HCT116 (cell line): ENCODE measurements at places on chromosomes 5 and 9. TPM values are rescaled to one million over a fixed set of nuclear protein-coding genes. Genes with fewer than 3 reads are reported as not detected.

PLPPR1 gene
- not detected for total RNA-seq

ADRB2 gene
- 0.25 TPM for total RNA-seq

- no peak overlapping the region for H3K27ac ChIP-seq
- H3K36me3 ChIP-seq: no peaks in the 10 kb centered on the region
- no peaks in the 10 kb centered on the region for H3K4me1 ChIP-seq
- H3K4me3 ChIP-seq: no peak overlapping the region
Observed at GRCh38 chr5:147483961-147484707, 25.7 kb downstream of the DPYSL3 start.

DNA sequence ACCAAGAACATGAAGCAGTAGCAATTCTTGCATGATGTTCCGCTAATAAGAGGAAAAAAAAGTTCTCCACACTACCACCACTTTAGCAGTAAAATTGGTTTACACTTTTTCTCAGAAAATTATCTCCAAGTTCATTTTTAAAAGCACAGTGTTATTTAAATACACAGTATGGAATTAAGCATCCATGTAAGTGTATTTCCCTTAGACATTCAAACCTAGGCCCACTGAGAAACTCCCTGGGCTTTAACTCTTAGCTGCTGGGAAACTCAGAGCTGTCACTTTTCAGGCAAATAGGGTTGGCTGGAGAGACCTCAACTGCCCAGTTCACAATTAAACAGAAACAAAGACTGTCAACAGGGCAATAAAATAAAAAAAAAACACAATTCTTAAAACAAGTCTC, 2.7 kb downstream of the GNAQ start:
- H3K27ac ChIP-seq: no peak overlapping the region
- H3K36me3 ChIP-seq: no peaks in the 10 kb centered on the region
- H3K4me3 ChIP-seq: no peak overlapping the region
- no peaks in the 10 kb centered on the region for H3K27me3 ChIP-seq
- peaks cover 18% of the 10 kb centered on the region; the same call in 1 of the 2 replicates for H3K4me1 ChIP-seq
- DNase-seq: no peak

DNA sequence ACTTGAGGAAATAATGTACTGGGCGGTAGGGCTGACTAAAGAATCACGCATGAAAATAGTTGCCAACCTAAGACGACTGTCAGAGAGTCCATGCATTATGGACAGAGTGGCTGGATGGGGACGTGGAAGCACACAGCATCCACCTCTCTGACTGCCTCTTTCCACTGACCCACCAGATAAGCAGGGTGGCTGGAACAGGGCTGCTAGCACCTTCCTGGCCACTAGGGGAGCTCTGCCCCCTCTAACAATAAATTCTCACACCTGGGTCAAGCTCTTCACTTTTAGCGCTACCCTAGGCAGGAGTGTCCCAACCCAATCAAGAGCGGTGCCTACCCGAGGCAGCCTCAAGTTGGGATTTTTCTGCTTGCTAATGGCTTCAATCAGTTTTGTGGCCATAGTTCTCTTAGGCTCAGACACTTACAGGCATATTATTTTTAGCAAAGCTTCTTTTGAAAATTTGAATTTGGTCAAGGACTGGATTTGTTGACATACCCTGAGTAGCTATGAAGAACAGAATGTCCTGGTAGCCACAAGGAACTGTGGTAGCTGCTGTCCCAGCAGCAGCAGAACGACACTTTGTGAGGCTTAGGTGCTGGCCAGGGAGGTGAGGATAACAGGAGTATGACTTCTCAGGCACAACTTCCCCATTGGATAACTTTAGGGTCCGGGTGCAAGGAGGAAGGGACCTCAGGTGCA, 6.9 kb upstream of the TPM2 start:
- H3K36me3 ChIP-seq: peaks cover 52% of the 10 kb centered on the region

PHF24 gene
- 0.47 TPM for total RNA-seq

DNA sequence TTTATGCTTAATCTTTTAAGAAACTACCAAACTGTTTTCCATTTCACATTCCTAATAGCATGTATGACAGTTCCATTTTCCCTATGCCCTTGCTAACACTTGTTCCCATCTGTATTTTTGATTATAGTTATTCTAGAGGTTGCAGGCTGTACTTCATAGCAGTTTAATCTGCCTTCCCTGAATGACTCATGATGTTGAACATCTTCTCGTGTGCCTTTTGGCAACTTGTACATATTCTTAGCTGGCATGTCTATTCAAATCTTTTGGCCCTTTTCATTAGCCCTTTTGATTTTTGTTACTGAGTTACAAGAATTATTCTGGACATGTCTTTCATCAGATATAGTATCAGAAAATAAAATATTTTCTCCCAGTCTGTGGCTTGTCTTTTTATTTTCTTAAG, 320.3 kb downstream of the DIRAS2 start:
- H3K4me3 ChIP-seq: no peak overlapping the region
- no peaks in the 10 kb centered on the region for H3K27me3 ChIP-seq
- no peak for DNase-seq
- H3K4me1 ChIP-seq: no peaks in the 10 kb centered on the region
- H3K36me3 ChIP-seq: no peaks in the 10 kb centered on the region
- H3K27ac ChIP-seq: no peak overlapping the region

GRCh38 chr5:171858303-171858702, 72.7 kb downstream of the SMIM23 start:
- H3K4me3 ChIP-seq: no peak overlapping the region
- H3K36me3 ChIP-seq: no peaks in the 10 kb centered on the region
- no peak for DNase-seq
- H3K27me3 ChIP-seq: no peaks in the 10 kb centered on the region
- no peaks in the 10 kb centered on the region for H3K4me1 ChIP-seq
- H3K27ac ChIP-seq: no peak overlapping the region

DNA sequence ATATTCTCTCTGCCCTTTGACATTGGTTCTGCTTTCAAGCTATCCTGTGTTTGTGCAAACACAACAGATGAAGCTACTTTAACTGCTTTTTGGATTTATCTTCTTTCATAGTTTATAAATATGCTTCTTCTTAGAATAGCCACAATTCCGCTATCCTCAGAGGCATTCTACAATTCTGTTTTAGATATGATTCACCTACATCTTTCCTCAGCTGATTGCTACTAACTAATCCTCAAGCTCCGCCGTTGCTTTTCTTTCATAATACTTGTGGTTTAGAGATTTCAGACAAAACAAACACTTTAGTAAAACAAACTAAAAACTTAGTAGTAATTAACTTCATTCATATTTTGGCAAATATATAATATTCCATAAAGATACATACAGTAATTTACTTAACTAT, 52.5 kb downstream of the ECPAS start:
- peaks cover 2% of the 10 kb centered on the region; the same call in 1 of the 2 replicates for H3K36me3 ChIP-seq
- no peak overlapping the region for H3K4me3 ChIP-seq
- H3K27ac ChIP-seq: no peak overlapping the region
- no peaks in the 10 kb centered on the region for H3K27me3 ChIP-seq

- no peak overlapping the region for H3K27ac ChIP-seq
- no peak overlapping the region for H3K4me3 ChIP-seq
- no peaks in the 10 kb centered on the region for H3K27me3 ChIP-seq
- H3K4me1 ChIP-seq: no peaks in the 10 kb centered on the region
- DNase-seq: no peak
- no peaks in the 10 kb centered on the region for H3K36me3 ChIP-seq
Observed at GRCh38 chr5:68398146-68398812, 182.7 kb downstream of the PIK3R1 start.

GRCh38 chr5:97009212-97009898, 73.5 kb downstream of the LNPEP start:
- no peak overlapping the region for H3K27ac ChIP-seq
- no peak for DNase-seq
- no peaks in the 10 kb centered on the region for H3K4me1 ChIP-seq
- H3K4me3 ChIP-seq: no peak overlapping the region
- no peaks in the 10 kb centered on the region for H3K27me3 ChIP-seq

- H3K4me1 ChIP-seq: peaks cover 18% of the 10 kb centered on the region
- H3K4me3 ChIP-seq: no peak overlapping the region
- H3K27ac ChIP-seq: no peak overlapping the region
Observed at GRCh38 chr9:91042541-91042940, 240.9 kb downstream of the SYK start.

DNA sequence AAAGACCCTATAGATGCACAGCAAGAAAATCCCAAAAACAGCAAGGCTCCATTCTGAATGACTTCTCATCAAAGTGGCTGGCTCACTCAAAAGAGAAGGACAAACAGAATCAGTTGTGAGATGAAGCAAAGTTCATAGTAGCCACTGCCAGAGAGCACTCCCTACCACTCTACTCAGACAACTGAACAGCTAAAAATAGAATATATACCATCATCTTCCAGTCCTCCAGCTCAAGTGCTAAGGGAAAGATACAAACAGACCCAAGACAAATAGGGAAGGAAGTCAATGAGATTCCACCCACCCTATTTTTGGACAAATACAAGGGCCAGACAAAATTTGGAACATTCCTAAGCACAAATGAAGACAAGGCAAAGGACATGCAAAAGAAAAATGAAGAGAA, 20.6 kb downstream of the GNAQ start:
- no peaks in the 10 kb centered on the region for H3K27me3 ChIP-seq
- H3K36me3 ChIP-seq: no peaks in the 10 kb centered on the region
- H3K27ac ChIP-seq: no peak overlapping the region

GRCh38 chr9:38652486-38652885, 32.1 kb upstream of the ANKRD18A start:
- no peaks in the 10 kb centered on the region for H3K4me1 ChIP-seq
- no peak overlapping the region for H3K4me3 ChIP-seq
- H3K36me3 ChIP-seq: no peaks in the 10 kb centered on the region
- DNase-seq: no peak

CNTLN gene
- total RNA-seq: 5.1 TPM

GRCh38 chr5:107383414-107383813, 287.3 kb downstream of the EFNA5 start:
- no peak overlapping the region for H3K27ac ChIP-seq
- H3K4me1 ChIP-seq: peaks cover 29% of the 10 kb centered on the region
- no peak overlapping the region for H3K4me3 ChIP-seq
- no peaks in the 10 kb centered on the region for H3K27me3 ChIP-seq
- no peaks in the 10 kb centered on the region for H3K36me3 ChIP-seq
- no peak for DNase-seq

DNA sequence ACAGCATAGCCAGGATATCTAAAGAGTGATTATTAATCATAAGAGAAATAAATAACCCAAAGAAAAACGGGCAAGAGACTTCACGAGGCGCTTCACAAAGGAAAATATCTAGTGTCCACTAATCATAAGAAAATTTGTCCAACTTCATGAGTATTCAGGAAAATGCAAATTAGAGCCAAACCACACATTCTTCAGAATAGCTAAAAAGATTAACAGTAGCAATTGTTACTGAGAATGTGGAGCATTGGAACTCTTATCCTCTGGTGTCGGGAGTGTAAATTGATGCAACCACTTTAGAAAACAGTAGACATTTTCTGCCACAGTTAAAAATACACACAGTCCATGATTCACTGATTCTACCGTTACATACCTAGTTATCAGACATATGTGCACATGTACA, 145.7 kb downstream of the CWC27 start:
- no peak overlapping the region for H3K27ac ChIP-seq
- H3K4me1 ChIP-seq: no peaks in the 10 kb centered on the region
- H3K4me3 ChIP-seq: no peak overlapping the region
- no peaks in the 10 kb centered on the region for H3K27me3 ChIP-seq
- no peaks in the 10 kb centered on the region for H3K36me3 ChIP-seq

GRCh38 chr5:59506285-59506877, 387.1 kb downstream of the PDE4D start:
- H3K36me3 ChIP-seq: no peaks in the 10 kb centered on the region
- H3K27me3 ChIP-seq: no peaks in the 10 kb centered on the region
- H3K4me1 ChIP-seq: no peaks in the 10 kb centered on the region
- no peak for DNase-seq
- H3K27ac ChIP-seq: no peak overlapping the region

ADGRD2 gene
- not detected for total RNA-seq

- H3K4me3 ChIP-seq: no peak overlapping the region
- no peaks in the 10 kb centered on the region for H3K27me3 ChIP-seq
- DNase-seq: no peak
- no peaks in the 10 kb centered on the region for H3K4me1 ChIP-seq
- H3K36me3 ChIP-seq: no peaks in the 10 kb centered on the region
Observed at GRCh38 chr9:98967257-98967656, 23.6 kb downstream of the COL15A1 start.

GRCh38 chr9:93900971-93901861, 53.9 kb downstream of the BARX1 start:
- DNase-seq: no peak
- no peaks in the 10 kb centered on the region for H3K4me1 ChIP-seq
- H3K27ac ChIP-seq: no peak overlapping the region
- no peak overlapping the region for H3K4me3 ChIP-seq
- H3K36me3 ChIP-seq: no peaks in the 10 kb centered on the region
- no peaks in the 10 kb centered on the region for H3K27me3 ChIP-seq

DNA sequence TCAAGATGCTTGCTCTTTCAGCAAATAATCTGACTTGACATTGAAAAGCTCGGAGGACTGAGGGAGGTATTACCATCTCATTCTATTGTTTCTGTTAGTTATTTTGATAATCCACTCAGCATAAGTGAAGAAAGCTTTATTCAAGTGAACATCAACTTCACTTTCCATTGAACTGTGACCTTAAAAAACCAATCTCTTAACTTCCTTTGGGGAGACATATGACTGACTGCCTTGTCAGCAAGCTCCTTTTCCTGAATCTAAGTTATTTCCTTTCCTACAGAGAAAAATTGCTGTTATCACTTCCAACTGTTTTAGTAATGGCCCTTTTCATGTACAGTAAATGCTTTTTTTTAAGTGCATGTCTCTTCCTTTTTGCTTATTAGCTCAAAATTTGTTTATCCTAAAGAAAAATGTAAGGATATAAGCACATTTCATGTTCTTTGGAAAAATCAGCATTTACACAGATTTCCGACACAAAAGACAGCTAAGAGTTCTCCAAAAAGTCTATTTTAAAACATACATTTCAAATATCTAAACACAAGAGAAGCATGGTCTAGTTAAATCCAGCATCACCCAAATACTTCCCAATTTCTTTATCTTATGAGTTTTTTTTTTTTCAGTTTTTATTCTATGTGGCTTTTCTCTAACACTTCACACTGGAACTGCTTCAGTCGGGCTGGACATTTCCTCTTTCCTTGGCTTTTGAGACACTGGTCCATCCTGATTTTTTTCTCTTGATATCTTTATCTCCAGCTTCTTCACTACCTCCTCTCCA, 117.9 kb upstream of the DAB2 start:
- DNase-seq: no peak
- no peaks in the 10 kb centered on the region for H3K36me3 ChIP-seq
- H3K27me3 ChIP-seq: peaks cover 4% of the 10 kb centered on the region; the same call in 1 of the 2 replicates
